Activated CD8-positive, alpha-beta memory T cell treated with anti-CD3 and anti-CD28 coated beads, Interleukin-2, amount 10 ng/mL, durations not matched to agents 7 days and 5 days (primary cell): ENCODE measurements at places on chromosomes 1 and 21. TPM values are rescaled to one million over a fixed set of nuclear protein-coding genes. Genes with fewer than 3 reads are reported as not detected.

GRCh38 chr21:45192332-45192731 lies 95.4 kb downstream of the POFUT2 start:
- H3K27me3 ChIP-seq: no peaks in the 10 kb centered on the region
- DNase-seq: no peak
- H3K4me1 ChIP-seq: no peaks in the 10 kb centered on the region
- H3K4me3 ChIP-seq: no peak overlapping the region
- H3K36me3 ChIP-seq: peaks cover 67% of the 10 kb centered on the region

DNA sequence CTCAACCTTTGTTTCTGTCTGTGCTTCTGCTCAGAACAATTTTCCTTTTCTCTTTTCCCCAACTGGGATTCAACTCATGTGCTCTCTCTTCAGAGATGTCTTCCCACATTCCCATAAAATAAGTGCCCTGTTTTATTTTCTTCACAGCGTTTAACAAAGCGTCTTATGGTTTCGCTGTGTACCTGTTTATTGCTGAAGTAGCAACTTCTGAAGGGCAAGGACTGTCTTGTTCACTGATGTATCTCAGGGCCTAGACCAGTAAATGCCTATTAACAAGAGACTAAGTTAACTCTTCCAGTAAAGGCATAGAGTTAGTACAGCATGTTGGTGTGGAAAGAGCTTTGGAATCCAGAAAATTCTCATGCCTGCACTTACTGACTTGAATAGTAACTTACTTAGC lies 42.9 kb upstream of the MPZL1 start:
- no peaks in the 10 kb centered on the region for H3K27me3 ChIP-seq
- no peak overlapping the region for H3K27ac ChIP-seq
- no peak for DNase-seq
- peaks cover 14% of the 10 kb centered on the region for H3K4me1 ChIP-seq

SLAMF7 gene
- total RNA-seq: 126 TPM

DNA sequence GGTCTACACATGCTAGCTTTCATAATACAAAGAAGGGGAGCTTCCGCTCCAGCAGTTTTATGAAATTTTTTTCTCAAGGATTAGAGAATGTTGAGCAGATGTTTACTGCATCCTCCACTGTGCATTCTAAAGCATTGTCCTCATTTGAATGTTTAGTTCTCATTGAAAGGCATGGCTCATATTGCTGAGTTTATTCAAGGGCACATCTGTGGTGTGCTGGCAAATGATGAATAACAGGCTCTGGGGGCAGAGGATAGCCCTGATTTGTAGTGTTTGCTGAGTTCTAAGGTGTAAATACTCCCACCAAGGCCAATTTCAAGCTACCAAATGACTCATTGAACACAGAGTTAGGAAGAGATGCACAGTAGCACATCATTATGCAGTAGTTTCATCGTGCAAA lies 303.2 kb upstream of the FAM78B start:
- no peaks in the 10 kb centered on the region for H3K4me1 ChIP-seq
- H3K27me3 ChIP-seq: peaks cover 8% of the 10 kb centered on the region
- no peak overlapping the region for H3K27ac ChIP-seq
- DNase-seq: no peak
- H3K4me3 ChIP-seq: no peak overlapping the region

DNA sequence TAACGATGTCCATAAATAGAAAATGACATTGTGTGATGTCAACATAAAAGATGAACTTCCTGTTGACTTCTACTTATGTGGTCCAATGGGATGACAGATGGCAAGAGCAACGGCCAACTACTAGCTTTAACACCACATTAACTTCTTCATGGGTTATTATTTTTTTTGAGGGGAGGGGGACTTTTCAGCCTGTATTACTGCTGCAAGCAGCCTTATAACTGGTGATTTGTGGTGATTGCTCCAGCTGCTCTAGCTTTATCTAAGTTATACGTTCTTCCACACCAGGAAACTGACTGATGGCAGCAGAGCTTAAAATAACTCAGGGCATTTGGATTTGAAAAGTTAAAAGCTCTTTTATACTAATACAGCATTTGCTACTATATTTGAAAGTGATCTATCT lies 228.8 kb upstream of the B3GALT2 start:
- no peak overlapping the region for H3K27ac ChIP-seq
- peaks cover 15% of the 10 kb centered on the region for H3K36me3 ChIP-seq
- H3K4me3 ChIP-seq: no peak overlapping the region
- no peaks in the 10 kb centered on the region for H3K27me3 ChIP-seq
- H3K4me1 ChIP-seq: peaks cover 35% of the 10 kb centered on the region

- no peaks in the 10 kb centered on the region for H3K4me1 ChIP-seq
- H3K36me3 ChIP-seq: no peaks in the 10 kb centered on the region
These were observed 120.3 kb upstream of the COL6A1 start for GRCh38 chr21:45861156-45861870.
